ENCODE measurements at places on chromosomes 12 and 14.

DNA sequence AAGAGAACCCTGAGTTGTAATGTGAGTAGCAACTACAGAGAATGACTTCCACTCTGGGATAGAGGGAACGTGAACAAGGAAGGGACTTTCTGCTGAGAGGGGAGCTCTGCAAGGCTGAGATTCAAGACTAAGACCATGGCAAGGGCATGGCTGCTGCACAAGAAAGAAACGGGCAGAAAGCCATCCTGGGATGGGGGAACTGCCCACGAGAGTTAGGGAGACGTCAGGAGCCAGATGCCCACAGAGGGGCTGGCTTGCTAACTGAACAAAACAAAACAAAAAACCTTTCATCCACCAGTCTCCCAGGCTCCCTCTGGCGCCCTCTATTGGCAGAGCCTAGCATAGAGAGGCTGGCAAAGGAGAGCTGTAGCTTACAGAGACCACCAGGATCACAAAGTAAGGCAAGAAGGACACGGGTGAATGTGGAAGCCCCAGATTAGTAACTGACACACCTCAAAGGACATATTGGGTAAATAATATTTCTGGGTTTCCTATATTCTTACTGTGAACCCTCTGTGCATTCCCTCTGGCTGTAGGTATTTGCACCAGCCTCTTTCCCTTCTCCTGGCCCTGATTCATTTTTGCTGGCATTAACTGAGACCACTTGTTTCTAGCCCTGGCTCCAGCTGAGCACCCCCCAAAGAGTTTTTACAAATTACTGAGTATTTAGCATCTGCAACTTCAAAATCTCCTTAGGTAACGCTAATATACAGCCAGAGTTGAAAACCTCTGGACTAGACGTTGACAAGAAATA, 338.3 kb downstream of the EMP1 start:
- H3K4me1 ChIP-seq, result no peaks in the 10 kb centered on the region
- DNase-seq, result peak; percentile 83
- no peaks in the 10 kb centered on the region for H3K36me3 ChIP-seq
- H3K27me3 ChIP-seq, result peaks cover 72% of the 10 kb centered on the region
- no peak overlapping the region for H3K27ac ChIP-seq
- H3K4me3 ChIP-seq, result peak overlapping the region; percentile 14

DNA sequence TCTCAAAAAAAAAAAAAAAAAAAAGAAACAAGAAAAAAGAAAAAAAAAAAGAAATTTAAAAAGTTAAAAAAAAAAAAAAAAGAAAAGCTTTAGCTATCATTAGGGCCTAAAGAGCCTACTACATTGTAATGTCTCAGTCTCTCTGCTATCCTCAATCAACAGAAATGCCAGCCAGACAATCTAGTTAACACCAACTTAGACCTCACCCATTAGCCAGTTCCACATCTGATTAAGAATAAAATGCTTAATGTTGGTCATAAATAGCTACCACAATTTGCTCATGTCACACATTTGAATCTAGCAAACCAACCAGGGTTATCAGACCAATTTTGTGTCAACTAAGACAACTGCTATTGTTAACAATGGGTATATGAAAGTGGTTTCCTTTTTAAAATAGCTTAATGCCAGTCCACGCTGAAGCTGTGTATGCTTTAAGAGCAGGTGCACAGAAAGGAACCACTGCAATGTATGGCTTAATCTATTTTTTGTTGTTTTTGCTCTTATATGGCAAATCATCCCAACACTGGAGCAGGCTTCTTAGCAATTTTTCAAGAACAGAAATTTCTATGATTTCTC, 45.5 kb upstream of the SELPLG start:
- no peak overlapping the region for H3K27ac ChIP-seq
- DNase-seq, result no peak
- peaks cover 15% of the 10 kb centered on the region for H3K4me1 ChIP-seq
- no peaks in the 10 kb centered on the region for H3K36me3 ChIP-seq
- H3K4me3 ChIP-seq, result no peak overlapping the region
- no peaks in the 10 kb centered on the region for H3K27me3 ChIP-seq

DNA sequence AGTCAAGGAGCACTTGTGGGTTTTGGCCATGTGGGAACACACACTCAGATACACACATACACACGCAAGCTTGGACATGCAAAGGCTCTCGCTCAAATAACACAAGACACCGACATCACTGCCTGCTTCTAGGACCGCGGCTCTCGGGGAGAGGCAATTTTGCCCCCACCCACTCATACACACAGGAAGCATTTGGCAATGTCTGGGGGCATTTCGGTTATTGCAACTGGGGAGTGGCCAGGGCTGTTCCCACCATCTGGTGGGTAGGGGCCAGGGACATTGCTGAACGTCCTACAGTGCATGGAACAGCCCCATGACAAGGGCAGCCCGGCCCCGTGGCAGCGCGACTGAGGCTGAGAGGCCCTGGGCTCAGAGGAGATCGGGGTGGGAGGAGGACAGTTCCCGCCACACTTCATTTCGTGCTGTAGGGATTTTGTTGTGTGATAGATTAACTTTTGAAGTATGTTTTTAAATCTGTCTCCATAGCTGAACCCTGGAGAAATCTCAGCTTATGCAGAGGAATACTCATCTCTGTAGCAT, 35.6 kb downstream of the RIMBP2 start:
- H3K27ac ChIP-seq, result no peak overlapping the region
- H3K4me1 ChIP-seq, result no peaks in the 10 kb centered on the region
- H3K4me3 ChIP-seq, result no peak overlapping the region

DNA sequence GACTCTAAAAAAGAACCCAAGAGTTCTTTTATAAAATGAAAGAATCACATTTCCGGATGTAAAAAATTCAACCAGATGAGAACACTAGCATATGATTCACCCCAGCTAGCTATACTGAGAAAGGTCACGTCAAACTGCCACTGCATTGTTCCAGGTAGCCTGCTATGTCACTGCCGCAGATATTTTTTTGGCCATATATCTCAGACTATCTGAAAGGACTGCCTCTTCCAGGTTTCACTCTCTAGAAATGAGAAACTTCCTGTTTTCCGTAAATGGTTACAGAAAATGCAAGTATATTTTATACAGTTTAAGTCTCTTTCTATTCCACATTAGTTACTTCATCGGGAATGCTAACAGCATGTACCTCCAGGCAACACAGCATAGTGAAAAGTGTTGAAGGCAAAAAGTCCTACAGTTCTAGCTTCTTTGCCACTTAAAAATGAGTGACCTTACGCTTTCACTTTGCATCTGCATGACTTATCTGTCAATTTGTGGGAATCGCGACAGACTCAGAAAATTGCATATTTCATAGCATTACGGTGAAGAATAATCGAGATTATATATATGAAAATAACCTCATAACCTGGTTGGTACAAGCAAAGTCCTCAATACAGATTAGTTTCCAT, 105.2 kb downstream of the MED13L start:
- H3K27ac ChIP-seq, result no peak overlapping the region
- H3K4me1 ChIP-seq, result peaks cover 19% of the 10 kb centered on the region
- no peaks in the 10 kb centered on the region for H3K27me3 ChIP-seq
- DNase-seq, result no peak
- H3K36me3 ChIP-seq, result no peaks in the 10 kb centered on the region

DNA sequence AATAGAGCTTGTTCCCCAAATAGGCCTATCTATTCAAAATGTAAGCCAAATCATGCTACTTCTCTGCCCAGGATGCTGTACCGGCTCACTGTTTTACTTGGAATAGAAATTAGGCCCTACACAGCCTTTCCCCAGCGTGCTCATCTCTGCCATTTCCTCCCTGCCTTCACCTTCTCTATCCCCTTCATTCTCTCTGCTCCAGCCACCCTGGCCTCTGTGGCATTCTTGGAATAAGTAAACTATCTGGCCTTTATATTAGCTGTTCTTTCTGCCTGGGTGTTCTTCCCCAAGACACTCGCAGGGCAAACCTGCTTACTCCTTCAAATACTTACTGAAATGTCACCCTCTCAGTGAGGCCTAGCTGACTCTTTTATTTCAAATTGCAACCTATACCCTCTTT, 30.9 kb upstream of the DYRK2 start:
- no peaks in the 10 kb centered on the region for H3K4me1 ChIP-seq
- peaks cover 3% of the 10 kb centered on the region for H3K27me3 ChIP-seq
- DNase-seq, result no peak
- H3K36me3 ChIP-seq, result no peaks in the 10 kb centered on the region

DNA sequence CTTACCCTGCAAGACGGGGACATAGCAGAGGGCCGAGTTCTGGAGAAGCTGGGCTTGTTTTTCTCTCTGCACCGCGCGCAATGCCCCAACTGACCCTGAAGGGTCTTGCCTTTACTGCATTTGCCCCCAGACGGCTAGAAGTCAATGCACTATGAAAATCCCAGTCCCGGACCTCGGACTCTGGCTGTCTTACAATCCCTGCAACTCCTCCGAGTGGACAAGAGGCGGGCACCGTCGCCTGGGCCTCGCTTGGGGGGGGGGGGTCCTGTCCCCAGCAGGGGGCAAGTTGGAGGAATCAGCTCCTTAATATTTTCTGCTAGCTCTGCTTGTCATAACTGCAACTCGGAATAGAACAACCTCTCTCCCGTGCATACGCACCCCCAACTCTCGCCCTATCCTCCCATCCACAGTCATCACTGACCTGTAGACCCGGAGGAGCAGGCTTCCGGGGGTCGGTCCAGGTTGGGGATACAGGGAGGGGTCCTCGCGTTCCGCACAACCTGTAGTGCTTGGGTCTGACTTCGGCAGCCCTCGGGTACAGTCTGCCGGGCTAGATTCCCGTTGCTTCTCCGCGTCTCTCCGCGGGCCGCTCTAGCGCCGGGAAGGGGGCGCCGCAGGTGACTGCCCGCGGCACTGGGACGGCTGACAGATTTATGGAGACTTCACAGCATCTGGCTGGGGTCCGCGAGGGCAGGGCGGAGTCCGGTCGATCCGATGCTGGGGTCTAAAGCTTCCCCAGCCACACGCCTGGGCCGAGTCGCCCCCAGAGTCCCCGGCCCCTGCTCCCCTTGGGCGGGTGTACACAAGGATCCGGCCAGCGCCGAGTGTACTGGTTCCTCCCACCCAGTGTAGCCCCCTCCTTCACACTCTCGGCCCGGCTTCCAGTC, 3.3 kb upstream of the PAX9 start:
- H3K27ac ChIP-seq, result no peak overlapping the region
- peaks cover 2% of the 10 kb centered on the region for H3K4me1 ChIP-seq
- H3K4me3 ChIP-seq, result peak overlapping the region; percentile 45
- H3K27me3 ChIP-seq, result no peaks in the 10 kb centered on the region
- DNase-seq, result no peak

DNA sequence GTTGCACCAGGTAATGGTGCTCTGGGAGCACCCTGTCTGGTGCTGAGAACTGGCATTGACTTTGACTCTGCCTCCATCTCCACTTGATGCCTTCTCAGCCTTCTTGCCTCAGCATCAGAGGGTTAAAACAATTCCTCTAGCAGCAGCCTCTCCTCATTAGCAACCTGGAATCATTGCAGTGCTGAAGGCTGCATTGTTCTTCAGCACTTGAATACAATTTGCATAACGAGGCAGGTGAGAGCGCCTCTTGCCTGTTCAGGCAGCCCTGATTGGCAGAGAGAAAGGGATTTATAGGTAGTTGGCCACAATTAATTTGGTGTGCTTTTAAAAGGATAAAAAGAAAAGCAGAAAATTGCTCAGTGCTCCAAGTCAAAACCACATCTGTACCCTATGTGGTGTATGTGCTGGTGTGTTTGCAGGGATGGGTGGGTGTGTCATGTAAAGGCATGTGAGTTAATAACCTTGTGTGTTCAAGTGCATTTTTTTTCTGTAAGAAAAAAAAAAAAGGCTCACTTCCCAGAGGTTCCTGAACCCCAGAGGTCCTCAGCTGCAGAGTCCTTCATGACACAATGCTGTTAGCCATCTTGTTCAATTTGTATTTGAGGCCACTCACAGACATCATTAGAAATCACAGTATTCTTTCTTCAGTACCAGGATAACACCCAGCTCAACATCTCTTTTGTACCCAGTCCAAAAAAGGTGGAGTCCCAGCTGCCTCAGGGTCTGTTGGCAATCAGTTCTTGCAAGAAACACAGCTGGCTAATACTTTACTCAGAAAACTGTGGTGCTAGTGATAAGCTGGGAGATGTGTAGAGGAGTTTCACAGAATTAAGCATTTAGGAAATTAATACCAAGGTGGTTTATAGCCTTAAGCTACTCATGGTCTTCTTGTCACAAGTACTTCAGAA, 385.6 kb downstream of the GRIN2B start:
- H3K27me3 ChIP-seq, result peaks cover 26% of the 10 kb centered on the region
- H3K27ac ChIP-seq, result no peak overlapping the region
- H3K4me1 ChIP-seq, result no peaks in the 10 kb centered on the region

Measured in A673 (cell line).